Epithelial cell of prostate (primary cell): ENCODE measurements at places on chromosomes 12 and 14.

DNA sequence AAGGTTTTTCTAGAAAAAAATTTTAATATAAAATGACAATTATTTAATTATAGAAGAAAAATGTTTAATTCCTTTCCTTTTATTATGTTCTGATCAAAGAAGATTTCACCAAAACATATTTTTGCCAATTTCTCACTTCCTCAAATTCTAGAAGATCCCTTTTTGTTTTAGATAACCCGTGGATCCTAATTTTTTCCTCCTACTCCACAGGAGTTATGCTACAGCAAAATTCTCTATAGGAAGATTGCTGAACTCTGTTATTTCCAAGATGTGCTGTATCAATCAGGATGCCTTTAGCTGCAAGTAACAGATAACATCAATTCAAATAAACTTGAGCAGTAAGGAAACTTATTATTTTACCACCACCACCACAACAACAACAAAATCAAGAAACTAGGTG, 3.8 kb upstream of the SNX6 start:
- no peak for DNase-seq

- no peak for DNase-seq
These were observed 1.6 kb upstream of the FMNL3 start for GRCh38 chr12:49708851-49709250.

DNA sequence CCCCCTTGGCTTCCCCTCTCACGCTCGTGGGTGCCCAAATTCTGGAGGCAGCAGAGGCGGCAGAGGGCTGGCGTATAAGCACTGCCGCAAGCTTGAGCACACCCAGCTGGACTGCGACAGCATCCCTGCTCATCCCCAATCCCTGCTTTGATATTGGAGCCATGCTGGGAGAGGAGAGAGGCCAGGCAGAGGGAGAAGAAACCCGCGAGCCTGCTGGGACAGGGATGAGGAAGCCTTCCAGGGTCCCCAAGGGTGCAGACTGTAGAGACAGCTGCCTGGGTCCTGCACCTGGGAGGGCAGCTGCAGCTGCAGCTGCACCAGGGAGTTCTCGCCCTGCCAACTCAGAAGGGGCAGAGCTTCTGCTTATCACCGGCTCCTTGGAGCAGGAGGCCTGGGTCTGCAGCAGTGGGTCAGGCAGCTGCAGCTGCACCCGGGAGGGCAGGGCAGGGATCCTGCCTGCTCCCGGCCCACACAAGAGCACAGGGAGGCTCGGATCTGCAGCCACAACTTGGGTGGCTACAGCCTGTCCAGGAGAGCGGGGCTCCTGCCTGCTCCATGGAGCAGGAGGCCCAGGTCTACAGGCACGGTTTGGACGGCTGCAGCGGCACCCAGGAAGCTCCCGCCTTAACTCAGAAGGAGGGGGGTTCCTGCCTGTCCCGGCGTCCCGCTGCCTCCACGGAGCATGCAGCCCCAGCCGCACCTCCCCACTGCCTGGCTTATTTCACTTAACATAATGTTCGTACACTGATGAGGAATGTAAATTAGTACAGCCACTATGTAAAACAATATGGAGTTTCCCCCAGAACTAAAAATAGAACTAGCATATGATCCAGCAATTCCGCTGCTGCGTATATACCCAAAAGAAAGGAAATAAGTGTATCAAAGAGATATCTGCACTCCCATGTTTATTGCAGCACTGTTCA, 60.4 kb upstream of the SGPP1 start:
- no peak for DNase-seq

GRCh38 chr12:26620907-26621306, 212.1 kb downstream of the ITPR2 start:
- no peak for DNase-seq

- DNase-seq: no peak
These were observed 5.6 kb downstream of the CHFR start for GRCh38 chr12:132881818-132882217.

DNA sequence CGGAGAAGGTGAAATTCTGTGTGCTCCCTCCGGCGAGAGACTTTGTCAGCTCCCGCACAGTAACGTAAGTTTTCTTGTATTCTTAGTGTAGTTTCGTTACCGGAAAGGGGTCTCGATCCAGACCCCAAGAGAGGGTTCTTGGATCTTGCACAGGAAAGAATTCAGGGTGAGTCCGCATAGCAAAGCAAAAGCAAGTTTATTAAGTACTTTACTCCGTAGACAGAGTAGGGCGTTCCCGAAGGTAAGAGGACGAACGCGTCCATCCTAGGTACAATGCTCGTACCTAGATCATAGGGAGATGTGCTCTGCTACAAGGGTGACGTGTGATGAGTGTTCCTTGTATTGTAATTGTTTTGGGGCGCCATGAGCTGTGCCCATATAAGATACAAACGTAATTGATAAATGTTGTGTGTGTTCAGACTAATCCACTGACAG, 293 bp downstream of the IFI27L1 start:
- DNase-seq: no peak

- no peak for DNase-seq
These were observed 151.4 kb upstream of the DAAM1 start for GRCh38 chr14:59037086-59037485.

- DNase-seq: no peak
These were observed 5.5 kb upstream of the GPR132 start for GRCh38 chr14:105070760-105071137.

GRCh38 chr14:62117751-62118105, 355.5 kb downstream of the SNAPC1 start:
- no peak for DNase-seq

GRCh38 chr12:49109641-49110463, 795 bp downstream of the LMBR1L start:
- DNase-seq: no peak

- no peak for DNase-seq
These were observed 202.2 kb downstream of the EXOC5 start for GRCh38 chr14:57066463-57066862.

DNA sequence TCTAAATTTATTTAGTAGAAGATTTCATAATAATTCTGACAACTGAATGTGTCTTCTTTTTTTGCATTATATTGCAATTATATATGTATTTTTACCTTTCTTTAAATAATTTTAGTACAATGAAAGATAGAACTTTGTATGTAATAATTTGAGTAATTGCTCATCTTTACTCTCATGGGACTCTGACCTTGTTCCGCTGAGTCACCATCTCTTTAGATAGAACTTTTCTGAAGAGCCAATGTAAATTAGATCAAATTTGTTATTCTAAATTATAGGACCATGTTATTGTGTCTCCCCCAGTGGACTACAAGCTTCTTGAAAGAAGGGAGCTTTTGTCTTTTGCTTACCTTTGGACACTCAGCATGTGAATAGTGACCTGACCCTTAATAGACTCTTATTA, 96.1 kb downstream of the TRHDE start:
- no peak for DNase-seq

DNA sequence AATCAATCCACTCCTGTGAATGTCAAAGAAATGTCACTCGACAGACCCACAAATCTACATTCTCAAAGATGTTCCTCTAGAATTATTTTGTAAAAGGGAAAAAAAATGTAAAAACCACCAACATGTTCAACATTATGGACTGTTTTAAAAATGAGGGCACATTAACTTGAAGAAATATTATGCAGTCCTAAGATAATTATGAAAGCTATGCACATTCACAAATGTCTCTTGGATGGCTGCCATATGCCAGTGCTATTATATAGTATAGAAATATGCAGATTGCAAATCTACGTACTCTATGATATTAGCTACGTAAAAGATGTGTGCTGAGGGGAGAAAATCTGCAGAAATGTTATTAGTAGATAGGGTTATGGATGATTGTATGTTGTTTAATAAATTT, 334.2 kb downstream of the BMP4 start:
- no peak for DNase-seq

- DNase-seq: no peak
These were observed 53.6 kb downstream of the ARL6IP4 start for GRCh38 chr12:123034022-123034541.

DNA sequence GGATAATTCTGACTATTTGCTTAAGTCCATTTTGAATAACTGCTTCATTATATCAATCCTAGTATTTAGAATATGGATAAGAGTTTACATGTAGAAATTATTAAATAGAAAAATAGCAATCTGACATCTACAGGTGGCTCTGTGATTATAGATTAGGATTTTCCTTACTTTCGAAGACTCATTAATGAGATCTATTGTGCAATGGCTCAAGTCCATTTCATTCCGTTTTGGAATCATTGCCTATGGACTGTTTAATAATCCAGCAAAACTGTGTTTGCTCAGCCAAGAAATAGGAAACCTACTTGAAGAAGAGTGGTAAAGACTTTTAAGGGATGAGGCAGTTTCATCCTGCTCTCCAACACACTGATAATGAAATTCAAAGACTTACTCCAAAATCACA, 67.8 kb upstream of the SSTR1 start:
- DNase-seq: no peak

DNA sequence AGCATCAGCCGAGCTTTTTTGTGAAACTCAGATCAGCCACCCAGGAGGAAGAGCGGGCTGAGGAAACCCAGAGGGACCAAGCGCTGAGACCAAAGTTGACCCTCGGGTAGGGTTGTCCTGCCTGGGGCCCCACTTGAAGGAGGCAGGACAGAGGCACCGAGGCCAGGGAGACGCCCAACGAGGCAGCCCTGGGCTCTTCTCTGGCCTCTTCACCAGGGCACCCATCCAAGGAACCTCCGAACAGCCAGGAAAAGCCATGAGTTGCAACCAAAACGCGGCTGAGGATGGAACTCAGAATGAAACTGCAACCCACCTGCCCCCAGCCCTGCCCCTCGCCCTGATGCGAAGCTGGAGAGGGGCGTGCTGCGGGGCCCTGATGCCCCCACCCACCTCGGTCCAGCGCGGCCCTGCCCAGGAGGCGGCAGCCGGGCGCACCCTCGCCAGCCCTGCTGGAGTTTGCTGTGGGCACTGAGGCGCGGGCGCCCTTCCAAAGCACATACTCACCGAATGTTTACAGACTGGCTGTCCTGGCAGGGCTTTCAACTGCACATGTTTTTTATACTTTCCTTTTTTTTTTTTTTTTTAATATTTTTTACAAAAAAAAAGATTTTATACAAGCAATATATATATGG, 41.9 kb downstream of the JDP2 start:
- no peak for DNase-seq

GRCh38 chr12:106282457-106283097, 20.0 kb upstream of the TCP11L2 start:
- DNase-seq: no peak

DNA sequence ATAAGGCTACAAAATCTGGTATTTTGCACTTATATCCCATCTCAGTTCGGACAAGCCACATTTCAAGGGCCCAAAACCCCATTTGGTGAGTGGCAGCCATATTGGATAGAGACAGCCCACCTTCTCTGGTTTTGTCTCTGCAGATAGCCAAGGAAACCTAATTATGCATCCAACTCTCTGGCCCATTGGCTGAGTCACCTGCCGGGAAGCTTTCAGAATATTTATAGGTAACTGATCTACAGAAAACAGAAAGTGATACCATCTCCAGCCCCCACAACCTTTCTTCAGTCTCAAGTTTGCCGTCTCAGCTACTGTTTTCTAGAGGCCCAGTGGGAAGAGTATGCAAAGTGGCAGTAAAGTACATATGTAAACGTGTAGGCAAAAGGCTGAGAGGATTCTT, 33.7 kb upstream of the PPP1CC start:
- no peak for DNase-seq

DNA sequence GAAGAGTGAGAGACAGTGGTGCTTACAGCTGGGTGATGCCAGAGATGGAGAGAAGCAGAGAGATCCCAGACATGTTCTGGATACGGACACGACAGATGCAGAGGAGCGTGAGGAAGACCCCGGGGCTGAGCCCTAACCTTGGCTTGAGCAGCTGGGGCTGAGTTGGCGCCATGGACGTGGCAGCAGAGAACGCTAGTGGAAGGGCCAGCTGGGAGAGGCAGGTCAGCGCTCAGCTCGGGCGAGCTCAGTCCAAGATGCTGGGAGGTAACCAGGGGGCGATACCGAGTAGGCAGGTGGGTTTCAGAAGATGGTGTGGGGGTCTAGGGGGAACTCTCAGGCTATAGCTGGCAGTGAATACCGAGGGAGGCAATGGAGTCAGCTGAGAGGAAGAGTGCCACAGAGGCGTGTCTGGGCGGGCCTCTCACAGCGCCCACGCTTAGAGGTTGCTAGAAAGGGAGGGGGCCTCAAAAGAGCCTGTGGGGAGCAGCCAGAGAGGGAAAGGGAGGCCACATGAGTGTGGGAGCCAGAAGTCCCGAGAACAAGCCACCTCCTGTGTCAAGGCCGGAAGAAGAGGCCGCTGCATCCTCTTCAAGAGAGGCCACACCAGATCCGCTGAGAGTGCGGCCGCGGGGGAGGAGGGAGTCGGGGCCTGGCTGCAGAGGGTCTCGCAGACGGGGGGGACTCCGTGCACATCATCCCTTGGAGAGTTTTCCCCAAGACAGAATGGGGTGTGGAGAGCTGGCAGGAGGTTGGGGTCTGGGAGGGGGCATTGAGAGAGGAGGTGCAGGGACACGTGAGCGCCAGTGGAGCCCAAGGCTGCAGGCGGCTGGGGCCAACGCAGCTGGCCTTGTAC, 57.0 kb upstream of the DIO3 start:
- no peak for DNase-seq

DNA sequence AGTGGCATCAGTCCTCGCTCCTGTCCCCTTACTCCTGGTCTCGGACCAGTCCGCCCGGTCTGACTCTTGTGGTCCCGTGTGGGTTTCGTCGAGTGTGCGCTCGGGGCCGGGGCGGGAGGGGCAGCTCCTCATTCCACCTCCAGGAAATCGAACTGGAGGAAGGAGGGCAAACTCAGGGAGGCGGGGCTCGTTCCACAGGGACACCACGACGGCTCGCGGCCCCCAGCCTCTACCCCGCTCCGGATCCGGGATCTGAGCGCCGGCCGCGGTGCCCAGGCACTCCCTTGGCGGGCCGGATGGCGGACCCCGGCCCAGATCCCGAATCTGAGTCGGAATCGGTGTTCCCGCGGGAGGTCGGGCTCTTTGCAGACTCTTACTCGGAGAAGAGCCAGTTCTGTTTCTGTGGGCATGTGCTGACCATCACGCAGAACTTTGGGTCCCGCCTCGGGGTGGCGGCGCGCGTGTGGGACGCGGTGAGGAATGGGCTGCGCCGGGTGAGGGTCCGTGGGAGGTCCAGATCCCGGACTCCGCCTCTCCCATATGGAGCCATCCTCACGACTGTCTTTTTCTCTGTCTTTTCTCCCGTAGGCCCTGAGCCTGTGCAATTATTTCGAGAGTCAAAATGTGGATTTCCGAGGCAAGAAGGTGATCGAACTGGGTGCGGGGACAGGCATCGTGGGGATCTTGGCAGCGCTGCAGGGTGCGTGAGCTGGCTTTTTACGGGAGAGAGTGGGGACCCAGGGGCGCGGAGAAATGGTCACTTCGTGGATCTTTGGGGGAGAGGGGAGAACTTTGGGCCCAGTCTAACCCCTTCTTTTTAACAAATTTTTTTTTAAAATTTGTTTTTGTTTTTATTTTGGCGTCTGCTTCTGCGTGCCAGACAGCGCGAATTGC, at the start of gene EEF1AKMT3:
Gene EEF1AKMT3, plus strand, starts transcription at position 186 of the 894 bp plus-strand sequence. Its CDS starts 111 bp downstream, at position 297.
- no peak for DNase-seq

DNA sequence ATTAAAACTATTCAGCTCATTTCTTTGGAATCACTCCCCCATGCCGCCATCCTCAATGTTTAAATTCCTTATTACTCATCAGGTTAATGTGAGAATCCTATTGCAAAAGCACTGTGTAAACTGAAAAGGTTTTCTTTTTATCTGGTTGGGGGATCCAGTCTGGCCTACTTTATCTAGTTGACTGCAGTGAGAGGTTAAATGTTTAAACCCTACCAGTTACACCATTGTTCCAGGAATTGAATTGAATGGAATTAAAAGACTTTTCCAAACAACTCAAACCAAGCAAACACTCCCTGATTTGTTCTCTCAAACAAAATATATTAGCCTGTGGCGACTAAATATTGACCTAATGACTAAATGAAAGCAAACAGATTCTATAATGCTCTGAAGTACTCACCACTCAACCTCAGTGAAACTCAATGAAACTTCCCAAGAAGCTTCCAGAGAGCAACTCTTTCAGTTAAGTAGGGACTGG, 100.5 kb downstream of the VEZT start:
- DNase-seq: peak; percentile 55
